ENCODE measurements at places on chromosomes 3 and 15. TPM values are rescaled to one million over a fixed set of nuclear protein-coding genes. Genes with fewer than 3 reads are reported as not detected.

DNA sequence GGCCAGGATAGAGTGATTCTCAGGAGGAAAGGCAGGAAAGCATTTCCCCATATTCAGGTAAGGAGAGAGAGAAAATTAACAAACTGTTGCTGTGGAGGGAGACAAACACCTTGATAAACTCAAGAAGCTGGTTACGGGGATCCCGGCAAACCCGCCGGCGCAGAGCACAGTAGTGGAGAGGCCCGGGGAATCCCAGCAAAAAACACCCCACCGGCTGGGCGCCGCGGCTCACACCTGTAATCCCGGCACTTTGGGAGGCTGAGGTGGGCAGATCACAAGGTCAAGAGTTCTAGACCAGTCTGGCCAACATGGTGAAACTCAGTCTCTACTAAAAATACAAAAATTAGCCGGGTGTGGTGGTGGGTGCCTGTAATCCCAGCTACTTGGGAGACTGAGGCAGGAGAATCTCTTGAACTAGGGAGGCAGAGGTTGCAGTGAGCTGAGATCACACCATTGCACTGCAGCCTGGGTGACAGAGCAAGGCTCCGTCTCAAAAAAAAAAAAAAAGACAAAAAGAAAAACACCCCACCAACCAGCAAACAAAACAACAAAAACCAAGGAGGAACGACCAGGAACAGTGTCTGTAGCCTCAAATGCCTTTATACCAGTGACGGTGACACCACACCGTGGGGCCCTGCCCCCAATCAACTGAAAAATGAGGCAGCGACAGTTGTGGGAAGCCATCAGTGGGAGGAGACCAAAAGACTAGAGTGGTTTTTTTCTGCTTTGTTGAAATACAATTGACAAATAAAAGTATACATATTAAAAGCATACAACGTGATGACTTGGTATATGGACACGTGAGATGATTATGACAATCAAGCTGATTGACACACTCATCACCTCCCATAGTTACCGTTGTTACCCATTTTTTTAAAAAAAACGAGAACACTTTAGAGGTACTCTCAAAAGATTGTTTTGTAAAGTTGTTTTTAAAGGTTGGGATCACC is 40.2 kb upstream of the IDH2 start:
- DNase-seq = no peak

DNA sequence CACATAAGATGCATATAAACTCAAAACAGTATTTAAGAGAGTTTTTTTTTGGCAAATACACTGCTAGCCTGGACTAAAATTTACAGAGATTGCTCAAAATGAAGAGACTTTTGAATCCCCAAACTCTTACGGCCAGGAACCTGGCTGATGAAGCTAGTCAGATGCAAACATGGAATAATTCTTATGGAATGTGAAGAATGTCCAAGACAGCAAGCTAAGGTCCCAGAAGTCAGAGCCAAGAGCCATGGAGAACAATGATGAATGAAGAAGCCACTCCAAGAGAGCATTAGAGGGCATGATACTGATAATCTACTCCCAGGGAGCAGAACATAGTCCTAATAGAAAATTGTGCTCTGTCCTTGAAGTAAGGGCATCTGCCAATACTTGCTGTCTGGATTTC is 705.5 kb downstream of the DIPK2A start:
- DNase-seq = peak; percentile 6

MYZAP gene
- total RNA-seq = 82.5 TPM

GRCh38 chr3:170164717-170165116 is 16.8 kb downstream of the PHC3 start:
- no peak for DNase-seq

DNA sequence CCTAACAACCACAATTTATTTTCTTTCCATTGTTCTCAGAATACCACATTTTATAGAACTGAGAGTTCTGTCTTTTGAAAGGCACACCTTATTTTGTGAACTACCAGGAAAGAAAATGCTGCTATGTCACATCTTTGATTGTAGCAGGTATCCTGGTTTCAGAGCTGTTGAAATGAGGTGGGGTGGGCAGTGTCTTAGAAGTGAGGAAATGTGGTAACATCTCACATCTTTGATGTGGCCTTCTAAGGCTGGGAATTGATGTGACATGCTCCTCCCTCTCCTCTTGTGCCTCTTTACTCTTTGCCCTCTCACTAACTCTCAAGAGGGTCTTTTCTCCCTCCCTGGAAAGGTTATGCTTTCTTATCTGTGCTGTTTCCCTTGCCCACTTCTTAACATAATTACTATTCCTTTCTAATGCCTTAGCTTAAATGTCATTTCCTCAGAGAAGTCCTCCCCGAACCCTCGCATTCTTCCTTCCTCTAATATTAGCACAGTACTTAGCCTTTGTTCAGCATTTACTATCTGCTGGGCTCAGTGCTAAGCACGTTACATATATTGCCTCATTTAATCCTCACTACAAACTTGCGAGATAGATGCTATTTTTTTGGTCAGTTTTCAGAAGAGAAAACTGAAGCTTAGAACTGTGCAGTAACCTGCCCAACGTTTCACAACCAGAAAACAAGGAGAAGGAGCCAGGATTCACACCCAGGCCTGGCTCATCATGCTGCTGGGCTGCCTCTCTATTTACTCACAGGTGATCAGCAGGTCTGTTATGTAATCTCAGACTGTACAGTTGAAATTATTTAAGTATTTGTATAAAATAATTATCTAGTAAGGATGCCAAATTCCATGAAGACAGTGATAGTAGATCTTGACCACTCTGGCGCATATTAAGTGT is 24.0 kb upstream of the SPTSSB start:
- DNase-seq = no peak

DNA sequence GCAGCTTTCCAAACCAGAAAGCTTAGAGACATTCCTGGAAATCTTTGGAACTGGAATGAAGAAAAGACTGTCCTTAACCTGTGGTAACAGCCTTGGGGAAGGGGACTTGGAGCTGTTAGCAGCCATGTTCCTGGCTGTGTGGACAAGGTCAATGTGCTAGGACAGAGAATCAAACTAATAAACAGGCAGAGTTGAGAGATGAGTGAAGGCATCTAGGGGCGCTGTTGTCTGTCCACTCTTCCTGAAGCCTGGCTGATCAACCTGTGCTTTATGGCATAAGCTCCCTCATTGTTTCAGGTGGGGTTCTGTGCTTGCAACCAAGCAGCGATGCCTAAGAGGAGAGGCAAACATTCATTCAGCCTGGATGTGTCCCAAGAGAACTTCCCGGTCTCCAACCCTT is 19.3 kb downstream of the ZNF860 start:
- no peak for DNase-seq

DUOX1 gene
- total RNA-seq = not detected

GRCh38 chr15:66587749-66588148 is 22.0 kb upstream of the LCTL start:
- peak; percentile 27 for DNase-seq

CFAP161 gene
- total RNA-seq = 0.23 TPM

CPOX gene
- 33.2 TPM for total RNA-seq

GRCh38 chr3:160486459-160486869 is 36.9 kb upstream of the TRIM59 start:
- peak; percentile 60 for DNase-seq

DNA sequence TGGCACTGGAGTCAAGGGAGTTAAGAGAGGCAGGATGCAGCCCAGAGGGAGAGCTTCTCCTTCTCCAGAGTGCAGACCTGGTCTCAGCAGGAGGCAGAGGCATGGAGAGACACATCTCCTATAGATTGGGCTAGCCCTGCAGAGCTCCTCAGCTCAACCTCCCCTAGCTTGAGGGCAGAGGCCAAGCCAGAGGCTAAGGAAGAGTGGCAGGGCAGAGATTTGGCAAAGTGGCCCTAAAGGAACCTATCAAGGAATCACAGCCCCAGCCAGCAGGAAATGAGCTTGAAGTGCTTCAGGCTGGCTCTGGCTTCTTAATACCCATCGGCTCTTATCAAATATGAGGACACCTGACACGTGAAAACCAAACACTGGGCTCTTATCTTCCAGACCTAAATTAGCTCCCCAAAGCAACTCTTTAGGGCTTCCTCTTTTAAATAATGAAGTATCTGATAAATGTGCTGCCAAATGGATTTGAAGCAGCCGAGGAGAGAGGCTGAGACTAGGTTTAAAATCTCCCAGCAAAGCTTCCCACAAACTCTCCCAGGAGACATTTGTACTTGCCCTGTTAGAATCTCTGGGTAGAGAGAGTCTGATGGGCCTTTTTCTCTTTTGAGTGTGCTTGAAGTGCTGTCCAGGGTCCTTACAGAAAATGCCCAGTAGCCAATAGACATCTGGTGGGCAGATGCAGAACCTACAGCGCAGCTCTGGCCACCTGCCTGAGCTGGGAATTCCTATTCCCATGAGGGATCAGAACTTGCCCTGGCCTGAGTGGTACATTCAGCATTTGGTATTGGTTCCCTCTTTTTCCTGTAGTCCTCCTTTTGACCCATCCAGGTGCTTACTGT is 271.4 kb downstream of the CLSTN2 start:
- DNase-seq = no peak

DNA sequence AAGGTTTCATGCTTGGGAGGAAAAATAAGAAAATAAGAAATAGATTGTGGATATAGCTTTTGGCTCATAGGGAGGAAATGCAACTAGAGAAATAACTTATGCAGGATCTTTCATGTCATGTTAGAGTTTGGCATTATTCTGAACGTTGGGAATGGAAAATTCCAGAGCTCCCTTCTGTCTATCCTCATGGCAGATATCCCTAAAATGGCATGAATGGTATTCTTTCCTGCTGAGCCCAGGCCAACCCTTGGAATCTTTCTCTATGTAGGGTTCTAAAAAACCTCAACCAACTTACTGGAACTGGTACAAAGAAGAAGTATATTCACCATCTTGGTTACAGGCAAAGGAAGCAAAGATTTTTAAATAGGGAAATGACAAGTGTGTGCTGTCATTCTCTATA is 212.5 kb downstream of the CHST2 start:
- no peak for DNase-seq

FETUB gene
- total RNA-seq = not detected

- no peak for DNase-seq
These were observed 34.0 kb downstream of the MINDY2 start for GRCh38 chr15:58805095-58805494.

DNA sequence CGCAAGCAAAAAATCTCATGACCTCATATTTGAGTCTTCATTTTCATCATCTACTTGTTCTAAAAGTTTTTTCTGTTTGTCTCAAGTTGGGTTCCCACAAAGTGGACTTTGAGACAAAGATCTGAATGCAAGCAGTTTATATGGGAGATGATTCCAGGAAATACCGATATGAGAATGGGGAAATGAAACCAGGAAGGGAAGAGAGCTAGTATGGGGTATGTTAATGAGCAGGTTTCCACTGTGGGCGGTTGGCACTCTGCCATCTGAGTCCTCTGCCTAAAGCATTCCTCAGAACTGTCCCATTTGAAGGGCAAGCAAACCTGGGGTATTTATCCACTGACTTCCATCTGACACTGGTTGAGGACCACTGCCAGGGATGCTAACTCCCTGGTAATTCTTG is 8.8 kb downstream of the ADPRH start:
- DNase-seq = peak; percentile 41

DNA sequence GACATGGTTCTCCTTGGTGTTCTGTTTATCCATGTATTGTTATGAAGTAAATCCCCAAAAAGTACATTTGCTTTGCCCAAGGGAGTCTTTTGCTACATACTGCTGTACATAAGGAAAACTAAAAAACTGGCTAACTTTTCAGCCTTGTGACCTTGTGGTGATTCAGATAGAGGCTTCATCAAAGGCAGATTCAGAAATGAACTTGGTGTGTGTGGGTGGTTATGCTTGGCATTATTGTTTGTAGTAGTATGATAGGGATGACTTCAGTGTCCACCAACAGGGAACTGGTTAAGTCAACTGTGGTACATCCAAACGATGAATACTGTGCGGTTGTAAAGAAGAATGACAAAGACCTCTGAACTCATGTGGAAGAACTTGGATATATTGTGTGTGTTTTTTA is 75.6 kb upstream of the CHRNB4 start:
- DNase-seq = no peak

ISL2 gene
- 1.2 TPM for total RNA-seq
